ENCODE measurements at places on chromosomes 7 and 10.

- no peak for DNase-seq
Observed at GRCh38 chr7:5497295-5498103, 73.9 kb upstream of the TNRC18 start.

- DNase-seq = no peak
Observed at GRCh38 chr7:12281038-12281437, 69.9 kb downstream of the TMEM106B start.

- DNase-seq = no peak
Observed at GRCh38 chr10:89245802-89246201, 5.8 kb downstream of the LIPA start.

DNA sequence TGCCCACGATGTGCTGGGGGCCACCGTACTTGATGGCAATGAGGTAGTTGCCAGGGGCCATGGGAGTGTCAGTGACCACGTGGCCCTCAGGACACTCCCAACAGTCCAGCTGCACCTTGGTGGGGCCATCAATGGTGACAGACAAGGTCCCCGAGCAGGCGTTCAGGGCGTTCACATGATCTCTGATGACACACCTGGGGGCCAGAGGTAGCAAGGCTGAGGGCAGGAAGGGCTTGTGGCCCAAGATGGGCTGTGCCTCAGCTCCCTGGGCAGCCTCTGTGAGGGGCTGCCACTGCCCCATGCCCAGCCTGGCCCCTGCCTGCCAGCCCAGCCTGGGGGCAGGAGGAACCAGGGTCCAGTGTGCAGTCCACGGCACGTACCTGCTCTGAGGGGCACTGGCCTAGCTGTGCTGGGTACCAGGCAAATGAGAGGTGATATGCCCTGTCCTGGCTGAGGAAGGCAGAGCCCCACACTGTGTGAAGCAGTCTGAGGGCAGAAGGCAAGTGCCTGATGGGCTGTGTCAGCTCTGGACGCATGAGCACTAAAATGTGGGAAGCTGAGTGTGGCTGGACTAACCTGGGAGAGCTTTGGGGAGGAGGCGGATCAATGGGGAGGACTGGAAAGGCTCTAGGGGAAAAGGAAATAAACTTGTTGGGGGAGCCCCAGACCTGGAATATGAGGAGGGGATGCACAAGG is 3.5 kb upstream of the KCP start:
- DNase-seq = no peak

DNA sequence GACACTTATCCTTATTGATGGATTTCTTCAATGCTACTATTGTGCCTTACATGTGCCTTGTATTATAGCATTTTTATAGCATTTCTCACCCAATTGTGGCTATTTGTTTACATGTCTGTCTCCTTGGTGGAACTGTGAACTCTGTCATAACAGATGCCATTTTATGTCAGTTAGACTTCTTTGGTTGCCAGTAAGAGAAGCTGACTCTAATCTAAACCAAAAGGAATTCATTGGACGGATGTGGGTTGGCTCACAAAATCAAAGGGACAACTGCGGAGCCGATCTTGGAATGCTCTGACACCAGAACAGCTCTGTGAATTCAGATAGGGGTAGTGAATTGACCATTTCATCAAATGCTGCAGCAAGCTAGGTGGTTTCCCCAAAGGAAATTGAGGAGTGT is 15.0 kb downstream of the GARIN1A start:
- DNase-seq = no peak

DNA sequence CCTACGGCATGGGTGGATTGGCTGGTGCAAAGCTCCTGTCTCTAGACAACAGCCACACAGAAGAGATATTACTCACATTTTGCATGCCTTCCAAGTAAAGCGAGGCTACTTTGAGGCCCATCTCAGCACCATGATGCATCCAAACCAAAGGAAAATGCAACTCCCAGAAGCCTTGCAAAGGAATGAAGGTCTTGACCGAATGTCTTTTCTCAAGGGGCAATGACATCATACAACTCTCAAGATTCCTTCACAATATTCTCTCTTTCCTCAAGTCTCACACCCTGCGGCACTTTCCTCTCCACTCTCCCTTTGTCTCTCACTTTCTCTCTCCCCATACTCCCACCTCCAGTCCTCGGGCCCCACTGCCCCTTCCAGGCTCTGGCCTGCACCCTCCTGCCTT is 44.8 kb upstream of the CPXM2 start:
- no peak for DNase-seq

DNA sequence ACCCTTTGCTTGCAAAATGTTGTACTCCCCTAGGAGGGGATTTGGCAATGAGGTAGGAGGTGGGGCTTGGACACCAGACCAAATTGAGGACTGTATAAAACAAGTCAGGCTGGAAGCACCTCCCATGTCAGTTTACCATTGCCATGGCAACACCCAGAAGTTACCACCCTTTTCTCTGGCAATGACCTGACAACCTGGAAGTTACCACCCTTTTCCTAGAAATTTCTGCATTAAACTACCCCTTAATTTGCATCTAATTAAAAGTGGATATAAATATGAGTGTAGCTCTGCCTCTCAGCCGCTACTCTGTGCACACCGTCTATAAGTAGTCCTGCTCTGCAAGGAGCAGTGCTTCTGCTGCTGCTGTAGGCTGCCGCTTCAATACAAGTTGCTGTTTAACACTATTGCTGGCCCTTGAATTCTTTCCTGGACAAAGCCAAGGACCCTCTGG is 7.8 kb upstream of the BLNK start:
- DNase-seq = no peak

GRCh38 chr10:131892806-131893675 is 7.8 kb upstream of the PPP2R2D start:
- DNase-seq = no peak

DNA sequence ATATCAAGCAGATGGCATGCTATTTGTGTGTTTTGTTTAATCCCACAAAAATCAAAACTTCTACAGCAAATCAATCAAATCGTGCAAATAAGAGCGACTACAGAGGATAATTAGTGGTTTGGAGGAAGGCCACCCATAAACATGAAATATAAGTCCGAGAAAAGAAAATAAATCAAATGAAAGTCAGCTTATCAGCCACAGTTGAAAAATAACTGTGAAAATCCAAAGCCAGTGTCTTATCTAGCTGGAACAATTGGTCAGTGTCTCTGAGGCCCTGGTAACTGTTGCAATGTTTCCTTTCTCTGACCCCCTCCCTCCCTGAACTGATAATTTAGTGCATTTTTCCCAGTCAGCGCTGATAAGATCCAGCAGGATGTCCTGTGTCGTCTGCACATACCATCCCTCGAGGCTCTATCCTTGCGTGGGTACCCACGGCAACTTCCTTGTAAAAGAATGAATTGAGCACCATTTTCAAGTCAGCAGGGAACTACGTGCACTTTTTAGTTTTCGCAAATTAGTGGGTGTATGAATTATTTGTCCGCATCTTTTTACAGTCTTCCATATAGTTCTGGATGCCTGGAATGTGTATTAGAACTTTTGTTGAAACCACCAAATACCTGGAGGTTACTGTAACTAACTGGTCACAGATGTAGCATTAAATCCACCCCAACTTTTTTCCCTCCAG is 10.8 kb upstream of the JCAD start:
- DNase-seq = no peak

DNA sequence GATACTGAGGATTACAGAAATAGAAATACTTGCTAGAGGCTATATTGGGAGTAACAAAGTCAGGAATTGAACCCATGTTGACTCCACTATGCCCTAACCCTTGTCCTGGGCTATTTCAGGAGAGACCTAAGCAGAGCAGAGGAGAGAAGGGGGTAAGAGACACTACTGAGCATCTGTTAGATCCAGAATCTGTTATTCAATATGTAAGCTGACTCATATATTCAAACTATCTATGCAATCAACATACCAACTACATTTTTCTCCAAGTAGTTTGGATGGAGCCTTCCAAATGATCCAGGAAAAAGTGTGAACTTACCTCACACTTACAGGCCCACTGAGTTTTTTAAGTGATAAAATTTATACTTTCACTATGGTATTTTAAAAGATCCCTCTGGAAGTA is 216.1 kb downstream of the IMMP2L start:
- DNase-seq = no peak

- DNase-seq = no peak
Observed at GRCh38 chr7:143391462-143392404, 10.6 kb downstream of the ZYX start.

GRCh38 chr7:729140-730000 is 2.3 kb upstream of the PRKAR1B start:
- DNase-seq = no peak

- no peak for DNase-seq
Observed at GRCh38 chr10:62707810-62708209, 96.7 kb upstream of the ADO start.

DNA sequence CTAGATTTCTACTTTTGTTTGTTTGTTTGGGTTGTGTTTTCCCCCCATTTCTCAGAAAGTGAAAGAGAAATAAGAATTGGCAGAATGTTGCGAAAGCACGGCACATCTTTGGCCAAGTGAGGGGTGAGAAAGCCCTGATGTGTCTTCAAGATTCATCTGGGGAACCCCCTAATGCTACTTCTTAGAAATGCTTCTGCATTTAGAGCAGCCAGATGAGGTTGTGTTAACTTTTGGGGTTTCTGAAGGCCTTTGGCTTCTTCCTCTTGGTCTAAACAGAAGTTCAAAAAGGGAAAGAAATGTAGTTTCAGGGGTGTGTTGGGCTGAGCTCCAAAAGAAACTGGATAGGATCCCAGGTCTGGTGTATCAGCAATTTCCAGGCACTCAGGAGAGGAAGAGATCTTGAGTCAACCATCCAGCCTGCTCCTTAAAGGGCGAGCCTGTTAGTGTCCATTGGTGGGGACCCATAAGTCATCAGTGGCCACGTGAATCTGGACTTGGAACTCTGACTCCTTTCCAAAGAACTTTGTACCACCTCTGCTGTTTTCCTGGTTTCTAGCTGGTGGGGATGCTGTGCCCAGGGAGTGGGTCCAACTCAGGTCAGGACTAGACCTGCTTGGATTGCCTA is 6.5 kb downstream of the DUSP5 start:
- peak; percentile 84 for DNase-seq

GRCh38 chr7:36758879-36759278 is 34.6 kb upstream of the AOAH start:
- DNase-seq = no peak

GRCh38 chr7:33649476-33650441 is 255.6 kb upstream of the BMPER start:
- DNase-seq = no peak

GRCh38 chr10:28902215-28902614 is 224.9 kb downstream of the BAMBI start:
- DNase-seq = no peak

DNA sequence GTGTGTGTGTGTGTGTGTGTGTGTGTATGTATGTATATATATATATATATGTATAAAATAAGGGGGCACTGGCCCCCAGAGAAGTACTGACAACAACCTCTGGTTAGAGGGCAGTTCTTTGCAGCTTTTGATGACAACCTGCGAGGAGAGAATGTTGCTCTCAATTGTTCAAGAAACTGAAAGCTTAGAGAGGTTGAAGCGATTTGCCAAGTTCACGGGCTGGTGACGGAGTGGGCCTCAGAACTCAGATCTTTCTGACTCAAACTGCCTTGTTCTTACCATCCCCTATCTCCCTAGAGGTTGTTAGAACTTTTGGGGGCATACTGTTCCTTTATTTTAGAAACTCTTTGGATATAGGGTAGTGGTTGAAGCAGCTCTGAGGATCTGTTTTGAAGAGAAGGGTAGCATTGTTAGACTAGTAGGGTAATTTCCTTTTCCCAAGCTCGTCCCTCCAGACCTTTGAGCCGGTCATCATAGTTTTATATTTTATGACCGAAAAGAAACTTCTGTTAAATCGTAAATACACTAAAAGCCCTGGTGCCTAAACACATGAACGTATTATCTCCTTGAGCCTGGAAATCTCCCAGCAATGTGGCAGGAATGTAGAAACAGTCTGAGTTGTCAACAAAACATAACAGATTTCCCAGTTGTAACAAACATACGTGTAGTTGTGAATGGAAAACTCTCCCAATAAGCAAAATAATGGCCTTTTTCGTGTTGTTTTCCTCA is 541.7 kb upstream of the GALNT17 start:
- no peak for DNase-seq

GRCh38 chr7:17680943-17681351 is 259.3 kb downstream of the SNX13 start:
- peak; percentile 18 for DNase-seq

DNA sequence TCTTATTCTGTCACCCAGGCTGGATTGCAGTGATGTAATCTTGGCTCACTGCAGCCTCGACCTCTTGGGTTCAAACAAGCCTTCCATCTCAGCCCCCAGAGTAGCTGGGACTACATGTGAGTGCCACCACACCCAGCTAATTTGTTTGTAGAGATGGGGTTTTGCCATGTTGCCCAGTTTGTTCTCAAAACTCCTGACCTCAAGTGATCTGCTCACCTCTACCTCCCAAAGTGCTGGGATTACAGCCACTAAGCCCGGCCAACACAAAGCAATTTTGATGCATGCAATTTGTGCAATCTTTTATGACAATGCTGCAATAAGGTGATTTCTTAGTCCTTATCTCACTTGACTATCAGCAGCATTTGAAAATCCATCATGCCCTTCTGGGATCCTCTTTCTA is 333.1 kb downstream of the FRMD4A start:
- DNase-seq = no peak

DNA sequence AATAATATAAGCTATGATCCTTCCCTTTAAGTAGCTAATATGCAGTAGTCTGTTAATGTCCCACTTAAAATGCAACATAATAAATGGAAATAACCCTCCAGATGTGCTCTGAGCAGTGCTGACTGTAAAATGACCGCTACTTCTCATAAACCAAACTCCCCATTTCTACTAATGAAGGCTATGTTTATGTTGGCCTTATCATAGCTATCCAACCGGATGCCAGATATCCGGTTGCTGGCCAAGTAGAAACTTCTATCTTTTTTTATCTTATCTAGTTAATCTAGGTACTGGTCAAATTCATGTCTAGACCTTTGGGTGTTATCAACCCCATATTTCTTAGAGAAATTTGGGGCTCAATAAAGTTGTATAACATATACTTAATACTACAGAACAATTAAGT is 56.6 kb downstream of the CHRM2 start:
- DNase-seq = no peak

- DNase-seq = no peak
Observed at GRCh38 chr7:20327055-20327454, 3.6 kb upstream of the ITGB8 start.

- no peak for DNase-seq
Observed at GRCh38 chr7:95454438-95455045, 19.7 kb upstream of the PON2 start.

DNA sequence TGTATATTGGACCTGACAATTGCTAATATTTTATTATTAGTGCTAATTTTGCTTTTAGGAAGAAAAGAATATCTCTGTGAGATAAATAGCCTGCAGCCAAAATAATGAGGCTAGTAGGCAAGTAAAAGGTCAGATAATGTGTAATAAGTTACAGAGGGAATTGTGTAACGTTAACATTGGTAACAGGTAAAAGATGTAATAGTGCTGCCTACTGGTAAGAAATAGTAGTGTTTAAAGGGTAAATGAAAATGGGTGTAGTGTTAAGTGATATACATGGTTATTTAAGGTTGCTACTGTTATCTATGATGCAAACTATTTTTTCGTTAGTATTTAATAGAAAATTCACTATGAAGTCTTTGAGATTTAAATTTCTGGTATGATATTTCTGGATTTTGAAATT is 9.2 kb upstream of the FOXP2 start:
- no peak for DNase-seq

- DNase-seq = no peak
Observed at GRCh38 chr10:50874723-50875122, 10.7 kb downstream of the A1CF start.

GRCh38 chr10:101601541-101601940 is 13.4 kb downstream of the DPCD start:
- no peak for DNase-seq

GRCh38 chr10:118840776-118841468 is 86.2 kb upstream of the CACUL1 start:
- DNase-seq = no peak

All from immature natural killer cell (primary cell).